Pancreas (tissue), 10 donors: ENCODE measurements at places on chromosomes 2 and 18.

- no peak for DNase-seq
Measured at GRCh38 chr18:47709556-47709955, 220.9 kb downstream of the SMAD2 start.

- DNase-seq: peak; percentile 69
Measured at GRCh38 chr2:68715353-68716041, 19.1 kb upstream of the ARHGAP25 start.

- no peak for DNase-seq
Measured at GRCh38 chr2:152126664-152127063, 27.8 kb upstream of the CACNB4 start.

DNA sequence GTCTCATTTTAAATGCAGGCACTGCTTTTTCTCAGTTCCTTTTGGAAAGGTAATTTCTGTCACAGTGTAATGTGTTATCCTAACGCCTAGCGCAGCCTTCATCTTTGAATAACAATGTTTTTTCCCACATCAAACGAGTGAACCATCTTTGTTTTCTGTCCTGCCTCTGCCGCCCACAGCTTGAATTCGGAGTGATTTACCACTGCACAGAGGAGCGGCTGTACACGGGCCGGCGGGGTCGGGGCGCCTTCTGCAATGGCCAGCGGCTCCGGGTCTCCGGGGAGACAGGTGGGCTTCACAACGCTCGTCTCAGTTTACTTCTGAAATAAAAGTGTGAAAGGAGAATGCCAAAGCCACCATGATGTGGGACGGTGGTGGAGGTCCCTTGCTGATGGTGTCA lies 32.8 kb downstream of the IMPA2 start:
- DNase-seq: no peak

DNA sequence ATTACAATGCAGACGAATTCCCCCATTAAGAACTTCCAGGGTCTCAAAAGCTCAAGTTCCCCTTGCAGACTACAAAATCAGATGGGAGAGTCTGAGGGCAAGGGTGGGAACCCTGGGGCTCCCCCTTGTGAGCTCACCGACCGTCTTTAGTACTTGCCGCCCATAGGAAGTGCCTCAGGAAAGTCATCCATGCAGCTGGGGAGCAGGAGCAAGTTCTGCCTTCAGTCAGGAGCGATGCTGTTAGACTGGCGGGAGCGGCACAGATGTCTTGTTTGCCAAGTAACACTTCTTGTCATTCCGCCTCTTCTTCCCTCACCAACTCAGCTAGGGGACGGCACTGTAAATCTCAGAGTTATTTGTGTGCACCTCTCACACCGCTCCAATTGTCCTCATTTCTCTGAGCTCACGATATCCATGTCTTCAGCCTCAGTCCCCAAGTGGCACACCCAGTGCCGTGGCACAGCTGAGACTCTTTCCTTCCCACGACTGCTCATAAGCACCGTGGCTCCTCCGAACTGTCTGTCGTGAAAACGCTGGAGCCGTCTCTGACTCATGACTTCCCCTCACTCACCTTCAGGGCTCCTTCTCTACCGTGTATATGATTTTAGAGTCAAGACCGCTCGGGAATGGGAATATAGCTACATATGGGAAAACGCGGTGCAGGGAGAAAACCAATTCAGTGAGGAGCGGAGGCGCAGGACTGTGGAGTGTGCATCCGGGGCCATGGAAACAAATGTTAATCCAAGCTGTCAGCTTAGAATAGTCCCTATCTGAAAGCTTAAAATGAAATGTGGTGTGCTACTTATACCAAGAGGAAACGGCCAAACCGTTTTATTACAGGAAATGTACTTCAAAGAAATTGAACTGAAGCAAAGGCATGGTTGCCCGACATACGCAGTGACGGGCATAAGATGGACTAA lies 34.0 kb downstream of the UXS1 start:
- no peak for DNase-seq

GRCh38 chr2:197414515-197414914 lies 20.3 kb downstream of the SF3B1 start:
- DNase-seq: no peak

GRCh38 chr18:3046216-3046808 lies 33.4 kb upstream of the LPIN2 start:
- no peak for DNase-seq

DNA sequence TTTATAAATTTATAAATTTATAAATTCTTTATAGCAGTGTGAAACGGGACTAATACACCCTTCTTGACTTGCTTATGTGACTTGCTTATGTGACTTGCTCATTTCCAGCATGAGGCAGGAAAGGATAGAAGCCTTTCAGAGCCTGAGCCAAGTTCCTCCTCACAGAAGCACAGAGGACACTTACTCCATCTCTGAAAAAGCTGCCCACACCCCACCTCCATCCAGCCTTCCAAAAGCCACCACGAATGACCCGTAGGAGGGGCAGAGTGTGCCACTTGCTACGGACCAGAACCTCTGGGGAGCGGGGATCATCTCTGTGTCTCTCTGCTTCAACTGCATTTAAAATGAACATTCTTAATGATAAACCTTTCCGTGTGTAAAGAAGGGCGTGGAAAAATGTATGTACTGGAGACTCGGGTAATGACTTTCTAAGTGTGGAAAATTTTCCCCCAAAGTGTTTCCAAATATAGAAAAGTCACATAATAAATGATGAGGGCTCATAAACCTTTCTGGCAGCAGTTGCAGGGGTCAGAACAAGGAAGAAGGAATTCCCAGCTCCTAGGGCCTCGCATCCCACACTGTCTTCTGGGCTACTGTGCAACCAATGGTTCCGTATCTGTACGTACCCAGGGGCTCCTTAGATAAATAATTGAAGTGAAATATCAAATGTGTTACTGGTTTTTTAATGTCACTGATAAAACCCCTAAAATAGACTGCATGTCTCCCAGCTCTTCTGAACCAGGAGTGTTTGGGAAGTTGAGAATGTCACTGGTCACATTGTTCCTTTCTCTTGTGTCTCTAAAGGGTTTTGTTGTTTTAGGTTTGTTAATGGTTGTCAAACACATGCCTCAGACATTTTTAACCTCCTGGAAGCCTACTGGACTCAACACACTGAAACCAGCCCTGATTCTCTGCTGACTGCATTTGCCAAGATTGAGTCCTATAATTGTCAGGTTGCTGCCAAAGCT lies 104.5 kb upstream of the LTBP1 start:
- DNase-seq: no peak

DNA sequence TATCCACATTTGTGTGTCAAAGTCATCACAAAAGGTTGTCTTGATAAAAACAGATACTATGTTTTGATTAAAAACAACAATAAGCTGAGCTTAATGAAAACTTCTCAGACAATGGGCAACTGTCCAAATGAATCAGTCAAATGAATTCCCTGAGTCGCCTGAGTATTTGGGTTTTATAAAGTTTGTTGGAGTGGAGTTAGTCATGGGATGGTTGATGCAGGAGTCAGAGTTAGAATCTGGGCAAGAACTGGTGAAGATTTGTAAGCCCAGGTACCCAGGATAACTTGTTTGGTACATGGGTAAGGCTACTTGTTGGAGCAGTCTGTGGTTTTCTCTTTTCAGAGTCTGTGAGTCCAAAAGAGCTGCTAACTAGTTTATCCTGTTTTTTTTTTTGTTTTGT lies 34.4 kb upstream of the RAPGEF4 start:
- no peak for DNase-seq

- DNase-seq: no peak
Measured at GRCh38 chr18:48924630-48925490, 25.9 kb downstream of the SMAD7 start.

DNA sequence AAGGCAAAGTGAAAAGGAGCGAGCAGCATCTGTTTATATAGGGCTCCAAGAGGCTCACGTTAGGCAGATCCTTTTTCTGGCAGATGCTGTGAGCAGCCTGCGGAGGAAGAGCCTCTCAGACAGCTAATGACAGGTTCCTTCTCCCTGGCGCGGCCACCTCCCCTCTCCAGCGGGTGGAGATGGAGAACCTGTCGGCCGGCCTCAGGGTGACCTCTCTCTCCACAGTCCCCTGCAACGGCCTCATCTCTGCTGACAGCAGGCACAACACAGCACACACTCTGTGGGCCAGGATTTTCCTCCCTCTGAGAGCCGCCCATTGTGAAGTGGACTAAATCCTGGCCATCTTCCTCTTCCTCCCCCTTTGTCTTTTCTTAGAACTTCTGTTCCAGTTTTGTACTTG lies 119.8 kb downstream of the PRKCE start:
- no peak for DNase-seq

DNA sequence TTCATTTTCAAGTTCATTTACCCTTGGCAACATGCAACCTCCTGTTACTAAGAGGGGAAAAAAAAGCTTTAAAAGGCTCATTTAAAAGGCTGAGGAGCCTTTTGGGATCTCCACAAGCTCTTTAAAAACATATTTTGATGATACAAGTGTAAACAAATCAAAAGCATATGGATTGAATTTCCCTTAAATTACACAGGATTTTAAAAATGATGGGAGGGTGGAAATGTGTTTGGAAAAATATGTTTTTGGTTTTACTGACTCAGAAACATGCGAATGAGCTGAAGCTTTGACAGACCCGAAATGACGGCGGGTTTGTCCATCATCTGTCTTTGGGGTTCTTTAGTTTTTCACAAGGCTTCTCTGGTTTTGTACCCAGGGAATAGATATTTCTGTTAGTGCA lies 180.6 kb upstream of the CCDC68 start:
- DNase-seq: no peak

DNA sequence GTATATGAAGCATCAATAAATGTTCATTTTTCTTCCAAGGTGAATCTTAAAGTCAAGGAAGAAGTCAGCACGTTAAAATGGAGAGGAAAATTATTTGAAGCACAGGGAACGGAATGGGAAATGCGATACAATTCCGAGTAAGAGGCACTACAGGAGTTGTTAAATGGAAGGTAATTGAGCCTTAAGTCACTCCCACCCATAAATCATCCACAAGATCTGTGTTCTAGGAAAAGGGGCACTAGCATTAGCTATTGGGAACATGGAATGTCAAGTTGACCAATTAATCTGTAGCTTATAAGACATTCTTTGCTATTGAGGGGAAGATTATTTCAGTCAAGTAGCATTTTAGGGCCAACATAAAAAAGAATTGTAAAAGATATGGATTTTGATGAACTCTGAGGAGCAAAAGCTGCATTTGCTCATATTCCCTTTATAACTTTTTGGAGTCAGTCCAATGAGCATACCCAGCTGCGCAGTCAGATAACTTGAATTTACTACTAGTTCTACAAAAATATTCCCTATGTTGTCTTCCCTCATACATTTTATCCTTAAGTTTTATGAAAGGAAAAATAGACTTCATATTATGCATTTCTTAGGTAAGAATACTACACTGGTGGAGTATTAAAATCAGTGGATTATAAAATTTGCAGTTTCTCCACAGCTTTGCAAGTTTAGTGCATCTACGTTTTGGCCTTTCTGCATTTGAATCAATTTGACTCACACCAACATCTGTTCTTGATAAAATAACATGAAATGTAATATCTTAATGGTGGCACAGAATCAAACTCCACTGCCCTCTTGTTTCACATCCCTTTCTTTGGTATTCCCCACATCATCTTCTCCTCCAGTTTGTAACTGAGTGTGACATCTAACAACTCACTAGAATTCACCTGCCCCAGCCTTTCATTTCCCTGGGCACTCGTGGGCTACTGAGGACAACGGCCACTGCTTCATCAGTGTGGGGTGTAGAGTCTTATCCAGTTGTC lies 95.6 kb downstream of the SP3 start:
- no peak for DNase-seq

- DNase-seq: peak; percentile 85
Measured at GRCh38 chr2:201116115-201116958, at the start of gene CFLAR. Gene CFLAR (plus strand): TSS chr2:201116164. CDS start chr2:201129866, 13,702 bp downstream.

DNA sequence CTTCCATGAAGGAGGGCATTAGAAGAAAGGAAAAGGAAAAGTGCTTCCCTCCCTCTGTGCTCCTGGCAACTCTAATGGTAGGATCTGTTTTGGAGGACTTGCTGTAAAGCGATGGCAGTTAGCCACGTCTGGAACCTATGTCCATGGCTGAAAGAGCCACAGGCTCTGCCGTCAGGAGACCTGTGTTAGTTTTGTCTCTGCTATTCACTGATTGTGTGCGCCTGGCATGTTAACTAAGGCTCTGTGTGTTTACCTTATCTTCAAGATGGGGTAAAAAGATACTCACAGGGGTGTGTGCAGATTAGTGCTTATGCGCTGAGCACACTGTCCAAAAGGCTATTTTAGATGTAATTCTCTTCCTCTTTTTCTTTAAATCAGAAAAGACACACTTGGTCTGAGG lies 109.8 kb upstream of the LTBP1 start:
- no peak for DNase-seq

DNA sequence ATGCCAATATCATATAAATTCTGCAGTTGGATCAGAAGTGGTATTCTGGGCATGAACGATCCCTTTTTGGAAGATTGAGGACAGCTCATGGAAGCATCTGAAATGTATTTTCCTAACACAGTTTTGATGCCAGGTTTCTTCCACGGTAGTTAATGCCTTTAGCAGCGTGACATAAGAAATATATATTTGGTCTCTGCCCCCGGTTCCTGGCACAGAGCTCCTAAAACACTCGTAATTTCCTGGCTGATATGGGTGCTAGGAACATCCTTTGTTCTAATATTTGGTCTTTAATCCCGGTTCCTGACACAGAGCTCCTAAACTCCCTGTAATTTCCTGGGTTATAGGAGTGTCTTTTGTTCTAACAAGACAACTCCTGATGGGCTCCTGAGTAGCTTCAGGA lies 8.2 kb upstream of the CABLES1 start:
- no peak for DNase-seq

DNA sequence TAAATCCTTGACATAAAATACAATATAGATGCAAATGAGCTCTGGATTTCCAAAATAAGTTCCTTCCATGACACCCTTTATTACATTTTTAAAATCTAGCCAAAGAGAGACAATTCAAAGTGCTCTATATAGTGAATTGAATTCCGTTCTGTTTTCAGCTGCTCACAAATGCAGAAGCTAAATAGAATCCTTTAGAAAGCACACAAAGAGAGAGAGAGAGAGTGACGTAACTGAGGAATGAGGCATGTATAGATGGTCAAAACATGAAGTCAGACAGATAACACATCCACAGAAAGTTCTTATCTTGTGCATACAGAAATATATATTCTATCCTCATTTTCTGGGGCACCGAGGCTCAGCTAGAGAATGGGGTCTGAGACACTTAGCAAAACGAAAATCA lies 344.7 kb upstream of the NETO1 start:
- DNase-seq: no peak

DNA sequence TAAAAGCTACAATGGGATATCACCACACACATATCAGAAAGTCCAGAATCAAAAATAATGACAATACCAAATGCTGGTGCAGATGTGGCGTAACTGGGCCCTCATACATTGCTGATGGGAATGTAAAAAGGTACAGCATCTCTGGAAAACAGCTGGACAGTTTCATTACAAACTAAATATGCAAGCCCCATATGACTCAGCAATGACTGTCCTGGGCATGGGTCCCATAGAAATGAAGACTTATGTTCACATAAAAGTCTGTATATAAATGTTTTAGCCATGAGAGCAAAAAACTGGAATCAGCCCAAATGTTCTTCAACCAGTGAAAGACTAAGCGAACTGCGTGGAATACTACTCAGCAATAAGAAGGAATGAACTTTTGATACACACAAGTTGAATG lies 56.7 kb downstream of the ALPK2 start:
- no peak for DNase-seq

GRCh38 chr2:60557486-60557864 lies 4.0 kb upstream of the BCL11A start:
- no peak for DNase-seq

- DNase-seq: no peak
Measured at GRCh38 chr2:178359192-178359912, 91.6 kb downstream of the PRKRA start.
